ENCODE measurements at places on chromosomes 13 and 19.

DNA sequence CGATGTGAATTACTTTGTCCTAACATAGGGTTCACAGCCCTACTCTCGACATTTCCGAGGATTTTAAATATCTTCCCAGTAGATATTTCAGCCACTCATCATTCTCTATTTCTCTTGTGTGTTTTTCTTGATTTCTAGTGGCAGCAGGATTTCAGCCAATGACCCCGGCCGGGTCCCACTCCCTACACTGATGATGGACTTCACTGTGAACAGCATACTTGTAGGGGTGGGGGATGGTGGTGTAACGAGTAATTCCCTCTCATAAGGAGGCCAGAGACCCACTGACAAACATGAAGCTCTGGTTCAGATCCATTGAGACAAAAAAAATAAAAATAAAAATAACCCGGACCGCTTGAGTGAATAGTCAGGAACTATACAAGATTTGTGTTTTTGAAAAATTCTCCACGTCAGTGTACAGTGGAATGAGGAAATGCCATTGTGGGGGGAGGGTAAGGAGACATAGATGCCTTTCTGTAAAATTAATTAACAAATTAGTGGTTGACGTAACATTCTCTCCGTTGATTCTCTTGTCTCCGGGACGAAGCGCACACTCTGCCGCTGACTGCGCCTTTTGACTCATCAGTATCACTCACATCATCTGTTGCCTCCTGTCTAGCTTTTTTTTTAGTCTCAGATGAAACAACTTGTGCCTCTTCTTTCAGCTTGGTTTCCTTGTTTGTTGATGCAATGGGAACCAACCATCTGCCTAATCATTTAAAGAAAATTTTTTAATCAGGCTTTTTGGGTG, 48.8 kb upstream of the IRS2 start:
- no peak for DNase-seq

DNA sequence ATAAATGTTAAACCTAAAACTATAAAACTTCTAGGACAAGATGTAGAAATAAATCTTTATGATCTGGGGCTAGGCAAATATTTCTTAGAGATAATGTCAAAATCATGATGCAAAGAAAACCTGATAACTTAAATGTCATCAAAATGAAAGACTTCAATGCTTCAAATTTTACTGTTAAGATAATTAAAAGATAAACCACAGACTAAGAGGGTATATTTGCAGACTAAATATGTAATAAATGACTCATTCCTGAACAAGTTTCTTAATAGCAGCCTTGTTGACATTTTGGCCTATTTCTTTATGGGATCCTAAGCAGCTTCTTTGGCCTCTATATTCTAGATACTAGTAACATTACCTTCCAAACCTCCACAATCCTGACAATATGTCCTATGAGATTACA, 2878.3 kb upstream of the PCDH20 start:
- DNase-seq, result no peak

- DNase-seq, result no peak
These were observed 73.6 kb downstream of the SIPA1L3 start for GRCh38 chr19:37980419-37981170.

DNA sequence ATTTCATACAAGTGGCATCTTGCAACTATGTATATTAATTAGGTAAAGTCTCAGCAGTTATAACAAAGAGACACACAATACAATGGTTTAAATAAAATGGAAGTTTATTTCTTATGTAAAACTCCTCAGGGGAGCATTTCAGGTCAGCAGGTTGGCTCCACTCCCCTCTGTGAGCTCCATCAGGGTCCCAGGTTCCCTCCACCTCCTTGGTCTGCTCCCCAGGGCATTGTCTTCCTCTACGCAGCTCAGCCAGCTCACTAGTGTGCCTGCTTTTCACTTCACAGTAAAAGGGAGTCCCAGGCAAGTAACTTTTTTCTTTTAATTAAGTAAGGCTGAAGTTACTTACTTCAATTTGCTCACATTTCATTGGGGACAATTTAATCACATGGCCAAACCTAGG, 135.3 kb upstream of the FNDC3A start:
- DNase-seq, result no peak

DNA sequence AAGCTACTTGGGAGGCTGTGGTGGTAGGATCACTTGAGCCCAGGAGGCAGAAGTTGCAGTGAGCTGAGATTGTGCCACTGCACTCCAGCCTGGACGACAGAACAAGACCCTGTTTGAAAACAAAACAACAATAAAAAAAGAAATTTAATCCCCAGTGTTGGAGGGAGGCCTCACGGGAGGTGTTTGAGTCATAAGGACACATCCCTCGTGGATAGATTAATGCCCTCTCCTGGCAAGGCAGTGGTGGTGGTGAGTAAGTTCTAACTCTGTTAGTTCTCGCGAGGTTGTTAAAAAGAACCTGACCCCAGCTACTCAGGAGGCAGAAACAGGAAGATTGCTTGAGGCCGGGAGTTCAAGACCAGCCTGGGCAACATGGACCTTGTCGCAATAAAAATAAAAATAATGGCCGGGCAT, 27.6 kb upstream of the SIN3B start:
- DNase-seq, result no peak

- DNase-seq, result no peak
These were observed 80.4 kb downstream of the TSHZ3 start for GRCh38 chr19:31268751-31269383.

GRCh38 chr19:39659791-39660190, 4.1 kb downstream of the LGALS16 start:
- DNase-seq, result no peak

GRCh38 chr19:42333975-42334696, 8.7 kb downstream of the MEGF8 start:
- no peak for DNase-seq

GRCh38 chr19:55383279-55384130, 587 bp downstream of the TMEM238 start:
- peak; percentile 63 for DNase-seq

DNA sequence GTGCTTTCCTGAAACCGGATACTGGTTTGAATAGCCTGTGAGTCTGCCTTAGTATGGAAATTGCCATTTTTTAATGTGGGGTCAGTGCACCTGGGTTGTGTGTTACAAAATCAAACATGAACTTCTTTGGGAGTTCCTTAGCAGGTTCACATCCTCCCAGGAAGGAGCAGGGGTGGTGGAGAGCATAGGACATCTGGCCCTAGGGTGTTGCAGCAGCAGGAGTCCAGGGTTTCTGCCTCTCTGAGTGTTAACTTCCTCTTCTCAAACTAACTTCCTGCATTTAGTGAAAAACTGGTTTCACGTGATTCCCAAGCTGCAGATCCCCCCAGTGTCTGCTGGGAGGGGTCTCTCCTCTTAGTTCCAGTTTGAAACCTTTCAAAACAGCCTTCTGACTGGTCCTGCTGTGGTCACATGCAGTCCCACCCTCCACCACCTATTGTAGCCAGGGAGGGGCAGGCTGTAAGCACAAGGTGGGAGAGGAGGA, 7.2 kb downstream of the RNASEH2B start:
- no peak for DNase-seq

DNA sequence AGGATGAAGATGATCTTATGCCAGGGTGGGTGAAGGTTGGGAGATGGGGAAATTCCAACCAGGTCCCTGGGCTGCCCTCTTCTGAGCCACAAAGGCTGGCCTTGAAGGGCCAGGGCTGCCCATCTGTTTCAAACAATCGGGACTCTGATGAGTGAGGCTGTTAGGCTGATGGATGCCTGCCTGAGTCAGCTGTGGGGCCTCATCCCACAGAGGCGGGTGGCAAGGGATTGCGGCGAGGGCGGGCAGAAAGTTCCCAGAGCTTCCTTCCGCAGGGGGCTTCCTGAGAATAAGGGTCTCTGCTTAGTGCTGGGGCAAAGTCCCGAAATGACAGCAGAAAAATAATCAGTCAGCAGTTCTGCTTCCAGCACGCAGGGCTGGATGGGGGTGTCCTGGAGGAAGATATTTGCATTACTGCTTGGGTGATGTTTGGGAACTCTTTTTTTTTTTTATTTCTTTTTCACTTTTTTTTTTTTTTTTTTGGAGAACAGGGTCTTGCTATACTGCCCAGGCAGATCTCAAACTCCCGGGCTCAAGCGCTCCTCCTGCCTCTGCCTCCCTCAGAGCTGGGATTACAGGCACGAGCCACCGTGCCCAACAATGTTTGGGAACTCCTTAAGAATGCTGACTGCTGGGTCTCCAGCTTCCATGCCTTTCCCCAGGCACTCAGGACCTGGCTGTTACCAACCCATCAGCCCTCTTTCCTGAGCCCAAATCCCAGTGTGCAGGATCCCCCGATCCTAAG, 14.1 kb downstream of the SH3GL1 start:
- DNase-seq, result no peak

DNA sequence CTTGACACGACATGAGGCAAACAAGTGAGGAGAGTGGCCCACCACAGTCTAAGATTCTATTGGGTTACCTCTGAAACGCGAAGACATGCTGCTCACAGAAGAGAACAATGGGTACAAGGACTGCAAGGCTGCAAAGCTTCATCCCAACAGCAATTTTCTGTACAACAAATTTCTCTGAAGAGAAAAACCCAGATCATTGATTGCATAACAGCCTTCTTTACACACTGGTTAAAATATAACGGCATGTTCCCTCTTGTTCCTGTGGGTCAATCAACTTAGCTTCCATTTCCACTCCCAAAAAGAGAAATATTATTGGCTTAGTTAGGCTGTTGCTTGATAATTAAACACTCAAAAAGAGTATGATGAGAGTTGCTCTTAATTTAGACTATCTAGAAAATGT, at the start of gene CPB2:
TSS of gene CPB2 (minus strand) at position 166 of the 400 bp plus-strand sequence. CDS start at position 142, 24 bp downstream.
- no peak for DNase-seq

- DNase-seq, result no peak
These were observed 15.4 kb downstream of the CERS4 start for GRCh38 chr19:8224394-8225145.

GRCh38 chr19:44356383-44357111, at the start of gene ZNF112:
TSS of gene ZNF112 (minus strand) at chr19:44356680. CDS start at chr19:44340539, 16,141 bp downstream.
- no peak for DNase-seq

DNA sequence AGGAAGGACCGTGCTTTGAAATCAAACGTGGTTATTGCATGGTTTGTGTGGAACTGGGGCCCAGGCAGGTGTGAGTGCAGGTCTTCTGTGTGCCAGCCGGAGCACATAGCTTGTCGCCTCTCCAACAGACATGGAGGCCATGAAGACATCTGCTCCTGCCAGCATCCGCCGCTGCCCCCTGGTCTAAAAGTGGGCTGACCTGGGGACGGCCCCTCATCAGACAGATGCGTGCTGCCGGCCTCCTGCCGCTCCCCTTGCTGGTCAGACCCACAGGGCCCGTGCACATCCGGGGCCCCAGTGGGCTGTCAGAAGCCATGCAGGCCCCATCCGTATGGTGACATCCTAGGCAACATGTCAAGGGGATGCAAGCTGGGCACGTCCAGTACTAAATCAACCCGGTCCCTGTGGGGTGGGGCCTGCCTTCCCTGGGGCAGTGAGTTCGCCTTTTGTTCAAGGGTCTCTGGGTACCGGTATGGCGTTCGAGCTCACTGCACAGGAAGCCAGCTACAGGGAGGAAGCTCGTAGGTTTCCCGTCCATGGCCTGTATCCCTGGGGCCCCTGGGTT, 88.0 kb upstream of the MCF2L start:
- DNase-seq, result no peak

GRCh38 chr13:112450904-112451240, 74.7 kb downstream of the SPACA7 start:
- no peak for DNase-seq

DNA sequence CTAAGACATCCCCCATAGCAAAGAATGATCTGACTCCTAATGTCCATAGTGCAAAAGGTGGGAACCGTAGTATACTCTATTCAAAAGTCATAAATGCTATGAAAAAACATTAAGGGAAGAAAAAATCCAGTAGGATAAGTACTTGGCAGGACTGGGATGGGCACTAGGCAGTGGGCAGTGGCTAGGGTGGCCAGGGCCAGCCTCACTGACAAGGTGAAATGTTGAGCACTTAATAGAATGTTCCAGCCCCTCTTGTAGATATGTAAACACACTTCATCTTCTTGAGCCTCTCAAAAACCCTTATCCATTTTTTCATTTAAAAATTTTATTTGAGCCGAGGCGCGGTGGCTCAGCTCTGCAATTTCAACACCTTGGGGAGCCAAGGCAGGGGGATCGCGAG, 1.5 kb upstream of the CLEC4G start:
- DNase-seq, result no peak

DNA sequence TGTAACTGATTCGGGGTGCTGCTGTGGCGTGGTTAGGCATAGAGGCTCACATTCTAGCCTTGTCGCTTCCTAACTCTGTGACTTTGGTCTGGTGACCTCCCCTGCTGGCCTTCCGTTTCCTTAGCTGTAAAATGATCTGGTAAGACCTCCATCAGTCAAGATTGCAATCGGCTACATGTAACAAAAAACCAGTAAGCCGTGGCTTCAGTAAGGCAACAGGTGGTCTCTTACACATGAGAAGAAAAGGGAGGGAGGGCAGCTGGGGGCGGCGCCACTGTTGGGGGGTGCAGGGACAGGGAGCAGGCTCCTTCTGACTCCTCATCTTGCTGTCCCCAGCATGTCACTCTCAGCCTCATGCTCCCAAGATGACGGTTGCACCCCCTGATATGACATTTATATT, 148.0 kb downstream of the SIPA1L3 start:
- no peak for DNase-seq

DNA sequence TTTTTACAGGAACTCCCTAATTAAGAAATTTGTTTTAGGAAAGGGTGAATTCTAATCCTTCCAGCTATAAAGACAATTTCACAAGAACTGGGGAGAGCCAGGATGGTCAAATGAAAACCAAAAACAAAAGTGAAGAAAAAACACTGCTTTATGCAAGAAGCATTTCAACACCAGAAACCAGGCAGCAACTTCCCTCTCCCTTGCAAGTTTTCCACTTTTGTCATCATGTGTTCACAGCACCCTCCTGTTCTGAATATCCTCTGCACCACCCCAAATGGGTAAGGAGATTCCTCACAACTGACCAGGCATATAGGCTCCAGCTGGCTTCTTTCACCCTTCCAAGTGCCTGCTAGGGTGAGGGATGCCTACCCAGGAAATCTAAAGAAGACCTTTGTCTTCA, 328.1 kb downstream of the TBC1D4 start:
- no peak for DNase-seq

- DNase-seq, result no peak
These were observed 117.9 kb upstream of the GPR12 start for GRCh38 chr13:26878438-26878837.

GRCh38 chr19:40424637-40425449, 949 bp downstream of the SERTAD1 start:
- no peak for DNase-seq

DNA sequence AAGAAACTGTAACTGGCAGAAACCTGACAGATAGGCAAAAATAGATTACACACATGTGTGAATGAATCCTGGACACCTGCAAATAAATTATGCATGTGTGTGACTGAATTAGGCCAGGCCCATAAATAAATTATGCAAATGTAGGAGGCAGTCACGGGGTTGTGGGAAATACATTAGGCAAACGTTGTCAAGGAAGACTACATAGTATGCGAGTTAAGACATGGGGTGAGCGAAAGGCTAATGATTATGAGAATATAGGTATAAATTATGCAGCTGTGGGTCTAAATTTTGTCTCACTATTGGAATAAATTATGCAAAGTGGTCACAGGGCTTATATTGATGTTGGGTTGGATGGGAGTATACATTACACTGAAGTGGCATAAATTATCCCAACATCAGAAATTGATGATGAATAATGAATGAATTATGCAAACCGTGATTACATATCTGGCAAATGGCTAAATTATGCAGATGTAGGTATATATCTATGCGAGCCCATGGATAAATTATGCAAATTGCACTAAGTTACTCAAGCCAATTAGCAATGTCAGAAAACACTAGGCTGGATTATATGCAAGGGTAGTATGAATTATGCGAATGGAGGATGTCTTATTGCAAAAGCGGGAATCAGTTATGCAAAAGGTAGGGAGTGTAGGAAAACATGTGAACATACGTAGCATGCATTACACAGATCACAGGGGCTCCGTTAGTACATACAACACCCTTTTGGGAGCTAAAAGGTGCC, 6.8 kb downstream of the SLC8A2 start:
- DNase-seq, result no peak

Measured in LoVo (cell line).